ENCODE measurements at places on chromosomes 4 and X.

DNA sequence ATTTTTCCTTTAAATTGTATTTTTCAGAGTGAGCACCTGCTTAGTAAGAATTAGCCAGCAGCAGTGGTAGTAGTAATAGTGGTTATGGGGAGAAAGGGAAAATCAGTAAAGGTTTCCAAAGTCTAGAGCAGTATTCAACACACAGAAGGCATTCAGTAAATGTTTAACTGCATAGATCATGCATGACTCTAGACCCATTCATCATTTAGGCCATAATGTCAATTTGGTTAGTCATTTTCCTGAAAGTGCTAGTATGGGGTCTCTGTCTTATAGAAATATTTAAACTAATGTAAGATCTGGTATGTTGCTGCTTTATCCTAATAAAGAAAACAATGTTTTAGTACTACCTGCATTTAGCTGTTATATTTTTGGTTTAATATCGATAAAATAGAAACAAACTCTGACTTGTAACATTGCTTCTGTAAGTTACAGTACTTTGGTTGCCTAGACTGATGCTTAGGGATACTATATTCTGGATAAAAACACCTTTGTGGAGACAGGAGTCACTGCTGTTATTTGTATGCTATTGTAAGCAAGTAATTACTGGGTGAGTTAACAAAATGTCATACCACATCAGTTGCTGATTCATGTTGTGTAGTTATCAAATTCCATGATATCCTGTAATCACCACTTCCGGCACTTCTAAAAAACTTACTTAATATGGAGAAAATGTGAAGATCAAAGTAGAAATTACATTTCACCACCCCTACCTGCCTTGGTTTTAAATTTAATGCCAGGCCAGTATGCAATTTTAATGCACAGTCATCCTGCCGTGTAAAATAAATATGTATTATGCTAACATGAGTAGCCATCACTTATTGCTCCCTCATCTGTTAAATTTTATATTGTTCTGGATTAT lies 115.8 kb upstream of the BMPR1B start:
- DNase-seq: no peak

DNA sequence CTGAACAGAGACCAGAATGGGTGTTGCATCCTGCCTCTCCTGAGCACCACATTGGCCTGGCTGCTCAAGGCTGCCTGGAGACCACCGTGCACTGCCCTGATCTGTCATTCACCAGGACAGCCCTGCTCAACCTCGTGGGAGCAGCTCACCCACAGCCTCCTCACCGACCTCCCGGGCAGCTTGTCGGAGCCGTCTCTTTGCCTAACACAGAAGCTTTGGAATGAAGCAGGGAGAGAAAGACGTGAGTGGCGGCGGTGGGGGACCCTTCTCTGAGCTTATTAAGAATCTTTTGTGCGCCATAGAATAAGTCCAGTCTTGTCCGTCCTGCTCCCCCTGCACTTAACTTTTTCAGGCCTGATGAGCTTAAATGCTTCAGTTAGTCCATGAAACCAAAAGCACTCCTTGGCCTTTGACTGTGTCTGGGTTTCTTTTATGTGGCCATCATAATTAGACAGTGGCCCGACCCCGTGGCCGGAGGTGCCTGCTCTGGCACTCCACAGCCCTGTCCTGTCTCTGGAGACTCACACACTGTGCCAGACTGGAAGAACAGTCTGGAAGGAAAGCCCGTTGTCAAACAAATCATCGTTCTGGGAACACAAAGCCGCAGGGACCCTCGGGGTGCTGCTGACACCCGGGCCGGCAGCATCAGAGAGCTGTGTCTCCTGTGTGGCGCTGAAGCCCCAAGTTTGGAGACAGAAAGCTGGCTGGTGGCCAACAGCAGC lies 192.8 kb downstream of the BCOR start:
- no peak for DNase-seq

DNA sequence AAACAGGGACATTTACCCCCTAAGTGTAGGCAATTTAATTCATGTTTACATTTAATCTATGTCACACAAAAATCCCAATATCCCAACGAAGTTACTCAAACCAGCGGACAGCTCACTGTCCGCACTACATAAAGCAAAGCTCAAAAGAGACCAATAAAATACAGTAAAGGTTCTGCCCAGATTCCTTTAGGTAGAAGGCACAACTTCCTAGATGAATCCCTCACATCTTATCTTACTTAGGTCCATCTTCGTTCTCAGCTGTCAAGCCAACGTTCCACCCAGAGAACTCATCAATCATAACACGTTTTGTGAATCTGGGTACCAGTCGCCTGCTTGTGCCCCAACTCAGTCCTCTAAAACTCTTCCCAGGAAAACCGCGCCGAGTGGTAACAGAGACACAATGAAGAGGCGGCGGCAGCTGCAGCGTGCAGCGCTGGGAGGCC lies 1.7 kb downstream of the HNRNPDL start:
- DNase-seq: no peak

- no peak for DNase-seq
Observed at GRCh38 chrX:21376636-21377035, 2.4 kb downstream of the CNKSR2 start.

- DNase-seq: no peak
Observed at GRCh38 chrX:130145123-130145522, 20.5 kb downstream of the AIFM1 start.

- DNase-seq: no peak
Observed at GRCh38 chr4:83197555-83198235, 83.2 kb upstream of the PLAC8 start.

GRCh38 chrX:132750331-132751062 lies 207.9 kb downstream of the HS6ST2 start:
- DNase-seq: no peak

- no peak for DNase-seq
Observed at GRCh38 chrX:112896051-112896450, 55.4 kb upstream of the AMOT start.

DNA sequence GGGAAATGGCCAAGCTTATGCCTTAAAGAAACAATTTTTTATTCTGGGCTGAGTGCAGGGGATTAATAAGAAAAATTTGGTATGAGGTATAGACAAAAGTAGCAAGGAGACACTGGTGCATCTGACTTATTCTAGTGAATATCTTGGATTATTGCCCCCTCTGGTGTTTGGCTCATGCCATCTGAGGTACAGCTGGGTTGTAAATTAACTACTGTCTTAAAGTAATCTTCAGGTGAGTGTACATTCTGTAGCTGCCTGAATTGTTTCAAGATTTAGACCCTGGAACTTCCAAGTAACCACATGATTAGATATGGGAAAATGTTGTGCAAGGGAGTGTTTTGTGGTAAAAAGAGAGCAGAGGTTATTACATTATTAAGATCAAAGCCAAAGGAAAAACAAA lies 988.7 kb downstream of the FAM133A start:
- DNase-seq: no peak

- no peak for DNase-seq
Observed at GRCh38 chr4:18057821-18058533, 36.4 kb upstream of the LCORL start.

- no peak for DNase-seq
Observed at GRCh38 chr4:126221717-126222340, 907.1 kb downstream of the FAT4 start.

DNA sequence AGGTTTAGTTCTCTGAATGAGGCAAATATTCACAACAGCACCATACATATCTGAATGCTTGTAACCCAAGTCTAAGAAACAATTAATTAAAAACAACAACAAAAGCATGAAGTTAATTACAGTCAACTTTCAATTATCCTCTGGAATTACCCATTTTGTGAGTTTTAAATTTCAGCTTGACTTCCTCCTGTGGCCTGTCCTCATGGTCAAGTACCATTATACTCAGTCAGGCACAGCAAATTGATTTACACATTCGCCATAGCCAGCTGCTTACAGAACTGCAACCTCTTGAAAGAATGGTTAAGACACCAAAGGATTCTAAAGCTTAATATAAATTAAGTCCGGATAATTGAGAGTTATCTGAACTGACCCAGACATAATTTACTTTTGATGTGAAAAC lies 306.5 kb downstream of the CAMK2D start:
- DNase-seq: no peak

- DNase-seq: no peak
Observed at GRCh38 chr4:100257567-100257966, 67.3 kb upstream of the DDIT4L start.

- DNase-seq: no peak
Observed at GRCh38 chr4:139522457-139522856, 33.6 kb downstream of the SETD7 start.

GRCh38 chr4:76984788-76985211 lies 35.2 kb downstream of the SEPTIN11 start:
- DNase-seq: no peak

- DNase-seq: no peak
Observed at GRCh38 chr4:15237648-15238230, 190.1 kb upstream of the C1QTNF7 start.

DNA sequence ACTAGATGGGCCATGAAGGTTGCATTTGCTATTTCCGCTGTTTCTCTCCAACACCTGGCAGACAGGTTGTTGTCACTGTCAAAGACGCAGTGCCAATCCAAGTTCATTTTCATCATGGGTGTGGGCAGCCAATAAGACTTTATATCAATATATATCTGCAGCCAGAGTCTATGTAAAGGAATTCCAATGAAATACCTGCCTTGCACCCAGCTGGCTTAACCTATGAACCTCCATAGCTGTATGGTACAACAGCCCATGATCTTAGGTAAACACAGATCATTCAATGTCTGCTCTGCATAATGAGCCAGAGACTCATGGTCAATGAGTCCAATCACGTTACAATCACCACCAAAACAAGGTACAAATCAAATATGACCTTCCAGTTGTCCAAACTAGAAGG lies 37.7 kb upstream of the ADGRA3 start:
- no peak for DNase-seq

GRCh38 chr4:23268072-23268771 lies 575.5 kb downstream of the GBA3 start:
- no peak for DNase-seq

GRCh38 chr4:150173432-150173861 lies 95.2 kb downstream of the DCLK2 start:
- no peak for DNase-seq
